ENCODE measurements at places on chromosomes 16 and 17.

DNA sequence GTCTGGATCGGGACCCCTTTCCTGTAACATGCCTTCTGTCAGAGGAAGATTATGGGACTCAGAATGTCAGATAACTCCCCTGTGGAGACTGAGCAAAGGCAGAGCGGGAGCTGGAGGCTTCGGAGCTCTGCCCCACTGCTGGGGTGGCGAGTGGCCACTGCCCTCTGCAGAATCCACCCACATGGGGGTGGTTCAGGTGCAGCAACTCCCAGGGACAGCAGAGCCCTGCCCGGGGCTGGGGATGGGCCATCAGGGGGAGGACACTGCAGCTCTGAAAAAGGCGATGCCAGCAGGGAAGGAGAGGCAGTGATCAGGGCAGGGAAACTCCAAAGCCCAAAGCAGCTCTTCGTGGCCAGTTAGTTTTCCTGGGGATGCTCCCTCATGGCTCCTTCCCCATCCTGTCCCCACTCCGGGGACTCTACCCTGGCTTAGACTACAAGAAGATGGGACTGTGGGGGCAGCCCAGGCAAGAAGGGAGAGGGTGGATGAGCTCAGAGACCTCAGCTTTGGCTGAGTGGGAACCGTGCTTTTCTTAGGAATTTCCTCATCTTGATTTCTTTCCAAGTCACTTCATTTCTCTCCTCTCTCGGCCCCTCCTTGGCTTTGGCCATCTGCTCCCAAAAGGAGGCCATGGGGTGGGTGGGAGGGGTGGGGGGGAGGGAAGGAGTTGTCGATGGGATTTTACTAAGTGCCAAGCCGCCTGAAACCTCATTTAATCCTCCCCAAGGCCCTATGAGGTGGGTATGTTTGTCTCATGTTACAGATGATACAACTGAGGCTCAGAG, 4.0 kb downstream of the CA4 start:
- DNase-seq = no peak

DNA sequence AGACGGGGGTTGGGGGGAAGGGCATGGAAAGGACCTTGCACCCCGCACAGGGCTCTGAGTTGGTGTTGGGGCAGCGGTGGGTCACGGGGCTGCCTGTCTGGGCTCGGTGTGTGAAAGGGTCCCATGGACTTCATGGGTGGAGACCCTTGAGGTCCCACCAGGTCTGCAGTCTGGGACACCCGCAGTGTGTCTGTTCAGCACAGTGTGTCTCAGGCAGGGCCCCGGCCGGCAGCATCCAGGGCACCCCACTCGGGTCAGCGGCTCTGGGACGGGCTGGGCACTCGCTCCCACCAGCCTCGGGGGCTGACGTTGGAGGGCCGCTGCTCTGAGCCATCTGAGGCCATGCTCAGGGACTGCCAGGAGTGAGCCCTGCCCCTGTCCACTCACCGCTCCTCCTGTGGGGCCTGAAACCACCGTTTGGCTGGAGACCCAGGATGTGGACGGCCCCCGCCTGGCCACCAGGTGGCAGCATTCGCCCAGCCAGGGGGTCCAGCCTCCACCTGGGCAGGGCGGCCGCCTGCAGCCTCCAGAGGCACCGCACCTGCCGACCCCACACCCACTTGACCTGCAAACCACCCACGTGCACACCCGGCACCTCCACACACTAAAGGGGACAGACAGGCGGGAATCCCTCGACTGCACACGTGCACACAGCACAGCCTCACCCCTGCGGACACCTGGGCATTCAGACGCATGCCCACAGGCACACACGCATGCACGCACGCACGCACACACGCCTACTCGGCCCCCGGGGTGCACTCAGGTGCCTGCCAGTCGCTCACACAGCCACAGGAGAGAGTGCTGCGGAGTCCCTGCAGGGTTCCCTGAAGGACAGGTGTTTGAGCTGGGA, 10.1 kb upstream of the ZFPM1 start:
- peak; percentile 95 for DNase-seq

DNA sequence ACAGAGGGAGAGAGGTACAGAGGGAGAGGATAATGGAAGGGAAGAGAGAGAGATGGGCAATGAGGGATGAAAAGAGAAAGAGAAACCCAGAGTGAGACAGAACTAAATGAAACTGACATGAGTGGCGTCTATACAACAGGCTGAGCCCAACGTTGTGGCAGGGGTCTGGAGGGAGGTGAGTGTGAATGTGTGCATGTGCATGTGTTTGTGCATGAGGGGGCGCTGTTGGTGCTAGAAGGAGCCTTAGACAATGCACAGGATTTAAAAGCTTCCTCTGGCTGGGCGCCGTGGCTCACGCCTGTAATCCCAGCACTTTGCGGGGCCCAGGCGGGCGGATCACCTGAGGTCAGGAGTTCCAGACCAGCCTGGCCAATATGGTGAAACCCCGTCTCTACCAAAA, 454.8 kb upstream of the CDH11 start:
- DNase-seq = no peak

DNA sequence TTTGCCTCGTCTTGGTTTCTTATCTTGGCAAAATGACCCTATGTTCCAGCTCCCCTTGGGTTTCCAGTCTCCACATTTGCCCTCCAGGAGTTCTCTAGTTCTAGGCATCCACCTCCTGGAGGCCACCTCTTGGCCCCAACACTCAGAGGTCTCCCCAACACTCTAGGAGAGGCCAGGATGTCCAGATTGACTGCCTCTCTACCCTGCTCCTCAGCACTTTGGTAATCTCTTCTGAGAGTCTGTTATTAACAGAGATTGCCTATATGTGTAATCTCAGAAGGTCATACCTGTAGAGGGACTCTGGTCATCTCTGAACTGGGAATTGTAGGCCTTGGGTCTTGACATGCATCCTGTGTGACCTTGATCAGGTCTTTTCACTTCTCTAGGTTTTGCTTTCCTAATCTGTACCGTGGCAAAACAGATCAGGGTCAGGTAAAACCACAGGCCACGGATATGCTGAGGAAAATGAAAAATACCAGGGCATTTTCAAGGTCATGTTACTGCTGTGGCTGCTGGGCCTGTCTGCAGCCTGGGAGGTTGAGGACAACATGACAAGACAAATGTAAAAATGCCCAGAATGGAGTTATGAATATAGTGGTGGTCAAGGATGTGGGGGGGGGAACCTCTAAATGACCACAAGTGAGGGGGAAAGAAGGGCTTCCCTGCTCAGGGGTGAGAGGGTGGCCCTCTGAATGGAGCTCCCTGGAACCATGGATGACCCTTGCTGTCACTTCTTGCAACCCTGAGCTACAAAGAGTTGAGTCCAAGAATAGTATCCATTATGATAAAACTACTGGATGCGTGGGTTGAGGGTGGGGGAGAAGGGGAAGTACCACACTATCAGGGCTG, 5.0 kb upstream of the CCL4L2 start:
- no peak for DNase-seq

GRCh38 chr17:21214777-21215541, 998 bp upstream of the TMEM11 start:
- no peak for DNase-seq

- no peak for DNase-seq
Measured at GRCh38 chr17:50347117-50347893, 1.4 kb downstream of the XYLT2 start.

- no peak for DNase-seq
Measured at GRCh38 chr16:50747207-50747956, 5.5 kb downstream of the CYLD start.
